COR-L47 (cell line): ENCODE measurements at places on chromosomes 1 and 21.

- DNase-seq = no peak
These were observed 143.0 kb downstream of the FMN2 start for GRCh38 chr1:240234485-240235210.

- DNase-seq = no peak
These were observed 182.0 kb downstream of the AGBL4 start for GRCh38 chr1:49841767-49842166.

- no peak for DNase-seq
These were observed 477.6 kb downstream of the SETD4 start for GRCh38 chr21:35582731-35583130.

- no peak for DNase-seq
These were observed 1304.2 kb upstream of the ADGRL4 start for GRCh38 chr1:80310703-80311245.

DNA sequence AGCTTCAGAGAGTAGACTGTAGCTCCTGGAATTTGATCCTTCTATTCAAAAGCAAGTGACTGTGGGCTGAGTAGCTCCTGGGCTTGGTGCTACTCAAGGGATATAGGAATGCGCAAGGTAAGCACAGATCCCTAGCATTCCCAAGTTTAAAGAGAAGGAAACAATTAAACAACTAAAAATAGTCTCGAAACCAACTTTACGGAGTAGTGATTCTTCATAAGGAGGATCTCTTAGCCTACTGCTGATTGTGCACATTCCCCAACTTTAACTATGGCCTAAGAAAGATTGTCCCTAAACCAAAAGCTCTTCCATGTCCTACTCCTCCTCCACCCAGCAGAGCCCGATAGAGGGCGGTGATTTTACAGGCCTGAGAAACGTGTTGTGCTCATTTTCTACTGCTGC lies 226.5 kb upstream of the CAMK1G start:
- DNase-seq = no peak

GRCh38 chr1:151723726-151724370 lies 2.5 kb downstream of the RIIAD1 start:
- no peak for DNase-seq

DNA sequence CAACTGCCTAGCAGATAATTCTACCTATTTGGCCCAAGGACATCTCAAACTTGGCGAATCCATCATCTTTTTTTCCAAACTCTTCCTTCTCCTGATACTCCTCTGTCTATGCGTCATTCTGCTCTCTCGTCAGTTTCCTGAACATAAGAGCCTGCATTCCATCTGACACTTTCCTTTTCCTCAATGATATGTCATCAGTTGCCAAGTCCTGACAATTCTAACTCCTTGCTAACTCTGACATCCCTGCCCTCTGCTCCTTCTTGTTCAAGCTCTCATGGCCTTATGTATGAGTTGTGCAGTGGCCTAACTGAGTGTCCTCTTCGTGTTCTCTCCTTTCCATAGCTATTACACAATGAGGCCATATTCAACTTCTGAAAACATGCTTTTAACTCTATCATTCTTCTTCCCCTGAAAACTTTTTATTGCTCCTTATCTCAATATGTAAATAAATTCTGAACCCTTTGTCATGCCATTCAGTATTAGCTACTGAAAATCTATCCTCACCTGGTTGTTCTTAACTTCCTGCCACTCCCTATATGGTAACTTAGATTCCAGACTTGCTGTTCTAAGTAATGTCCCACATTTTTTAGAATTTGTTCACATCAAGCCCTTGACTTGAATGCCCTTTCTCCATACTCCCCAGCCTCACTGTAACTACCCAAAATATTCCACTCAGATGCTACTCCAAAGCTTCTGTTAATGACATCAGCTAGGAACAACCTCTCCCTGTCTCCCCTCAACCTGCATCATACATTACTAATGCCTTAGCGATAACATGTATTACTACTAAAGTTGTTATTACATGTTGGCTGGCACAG lies 11.5 kb downstream of the PALMD start:
- no peak for DNase-seq

DNA sequence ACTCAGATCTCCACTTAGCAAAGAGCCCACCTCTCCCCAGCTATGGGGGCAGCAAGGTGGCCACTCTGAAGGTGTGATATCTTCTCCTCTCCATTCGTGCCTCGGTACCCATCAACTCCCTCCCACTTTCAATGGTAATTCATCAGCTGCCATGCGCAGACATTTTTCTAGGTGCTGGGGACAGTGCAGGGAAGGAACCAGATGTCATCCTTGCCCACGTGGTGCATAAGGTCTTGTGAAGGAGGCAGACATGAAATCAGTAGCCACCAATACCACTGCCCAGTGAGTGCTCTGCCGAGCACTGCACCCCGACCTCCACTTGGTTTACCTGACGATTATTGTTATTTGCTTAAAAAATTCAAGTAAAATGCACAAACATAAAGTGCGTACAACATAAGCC lies 76.3 kb upstream of the CSF3R start:
- DNase-seq = no peak
